AG08396 (cell line): ENCODE measurements at places on chromosomes 11 and 22.
A peak's percentile ranks its signal among the peaks of the same experiment; 100 is the strongest.

DNA sequence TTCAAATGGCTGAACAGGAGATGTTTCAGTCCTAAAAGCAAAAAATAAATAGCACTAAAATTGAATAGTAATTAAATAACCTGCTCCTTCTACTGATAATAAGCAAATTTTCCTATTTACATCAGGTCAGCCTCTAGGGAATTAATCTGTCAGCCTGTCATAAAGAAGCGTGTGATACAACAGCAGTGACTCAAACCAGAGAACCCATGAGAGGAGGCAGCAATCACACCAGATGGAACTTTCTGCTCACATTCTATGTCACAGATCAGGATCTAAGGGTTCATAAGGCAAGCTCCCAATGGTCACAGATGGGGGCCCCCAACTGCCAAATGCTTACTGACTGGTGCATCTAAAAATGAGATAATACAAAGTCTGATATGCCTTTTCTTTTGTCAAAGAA is 41.1 kb downstream of the RBFOX2 start:
- no peak for DNase-seq

GRCh38 chr22:29574762-29575450 is 6.0 kb downstream of the NIPSNAP1 start:
- DNase-seq: no peak

- DNase-seq: no peak
These were observed 26.7 kb downstream of the ANKRD42 start for GRCh38 chr11:83220260-83220659.

DNA sequence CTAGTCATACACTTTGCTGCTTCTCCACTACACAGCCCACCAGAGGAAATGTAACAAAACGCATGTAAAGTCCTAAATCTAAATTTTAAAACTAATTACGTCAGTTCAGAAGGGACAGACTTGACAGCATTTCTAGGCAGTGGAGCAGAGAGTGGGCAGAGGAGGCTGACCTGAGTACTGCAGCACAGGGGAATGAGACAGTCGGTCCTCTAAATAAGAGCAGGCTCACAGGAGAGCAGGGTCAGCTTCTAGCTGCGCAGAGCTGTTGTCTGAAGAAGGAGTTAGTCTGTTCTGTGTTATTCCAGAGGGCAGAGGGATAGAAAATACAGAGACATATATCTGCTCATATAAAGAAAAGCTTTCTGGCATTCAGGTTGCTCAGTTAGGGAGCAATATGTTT is 40.3 kb downstream of the JHY start:
- no peak for DNase-seq

- DNase-seq: no peak
These were observed 1.5 kb downstream of the MUC2 start for GRCh38 chr11:1076061-1076665.

- DNase-seq: peak; percentile 35
These were observed 35.0 kb upstream of the PRAME start for GRCh38 chr22:22593964-22594656.

- DNase-seq: no peak
These were observed 5.1 kb downstream of the CHKA start for GRCh38 chr11:68116126-68116525.

DNA sequence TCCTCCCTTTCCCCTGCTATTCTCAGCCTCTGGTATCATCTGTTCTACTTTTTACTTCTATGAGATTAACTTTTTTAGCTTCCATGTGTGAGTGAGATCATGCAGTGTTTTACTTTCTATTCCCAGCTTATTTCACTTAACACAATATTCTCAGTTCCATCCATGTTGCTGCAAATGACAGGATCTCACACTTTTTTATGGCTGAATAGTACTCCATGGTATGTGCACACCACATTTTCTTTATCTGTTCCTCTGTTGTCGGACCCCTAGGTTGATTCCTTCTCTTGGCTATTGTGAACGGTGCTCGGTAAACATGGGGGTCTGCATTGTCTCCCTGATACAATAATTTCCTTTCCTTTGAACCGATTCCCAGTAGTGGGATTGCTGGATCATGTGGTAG is 81.0 kb upstream of the RAB1B start:
- DNase-seq: no peak

GRCh38 chr22:37166675-37167066 is 17.0 kb upstream of the IL2RB start:
- DNase-seq: peak; percentile 88

DNA sequence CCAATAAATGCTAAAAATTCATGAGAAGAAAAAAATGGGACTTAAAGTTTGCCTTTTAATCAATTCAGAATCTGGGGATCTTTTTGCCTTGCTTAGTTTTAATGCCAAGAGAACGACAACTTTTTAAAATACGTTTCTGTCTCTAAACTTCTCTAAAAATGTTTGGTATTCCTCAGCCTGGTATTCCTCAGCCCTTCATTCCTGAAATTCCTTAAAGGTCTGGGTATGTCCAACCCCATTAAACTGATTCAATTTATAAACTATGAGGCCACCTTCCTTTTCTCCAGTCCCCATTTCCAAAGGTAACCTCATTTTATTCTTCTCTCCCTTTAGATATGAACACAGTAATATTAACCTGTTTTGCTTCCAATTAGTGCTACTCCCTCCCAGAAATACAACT is 16.6 kb downstream of the POLA2 start:
- DNase-seq: no peak

- DNase-seq: no peak
These were observed 52.7 kb upstream of the GRAMD1B start for GRCh38 chr11:123377355-123377754.

DNA sequence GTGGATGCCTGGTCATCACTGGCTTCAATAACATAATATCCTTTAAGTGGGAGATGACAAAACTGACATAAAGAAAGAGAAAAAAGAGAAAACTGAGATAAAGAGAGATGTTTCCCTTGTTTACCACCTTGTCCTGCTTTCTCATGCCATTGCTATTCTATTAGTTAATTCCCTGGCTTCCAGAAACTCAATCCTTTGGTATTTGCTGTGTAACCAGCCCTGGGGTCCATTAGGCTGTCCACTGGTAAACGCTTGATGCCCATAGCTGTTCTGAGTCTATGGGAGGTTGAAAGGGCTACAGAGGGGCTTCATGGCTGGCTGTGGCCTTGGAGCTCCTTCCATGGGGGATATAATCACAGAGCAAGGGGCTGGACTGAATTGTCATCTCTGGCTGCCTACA is 243.4 kb upstream of the PLET1 start:
- no peak for DNase-seq

DNA sequence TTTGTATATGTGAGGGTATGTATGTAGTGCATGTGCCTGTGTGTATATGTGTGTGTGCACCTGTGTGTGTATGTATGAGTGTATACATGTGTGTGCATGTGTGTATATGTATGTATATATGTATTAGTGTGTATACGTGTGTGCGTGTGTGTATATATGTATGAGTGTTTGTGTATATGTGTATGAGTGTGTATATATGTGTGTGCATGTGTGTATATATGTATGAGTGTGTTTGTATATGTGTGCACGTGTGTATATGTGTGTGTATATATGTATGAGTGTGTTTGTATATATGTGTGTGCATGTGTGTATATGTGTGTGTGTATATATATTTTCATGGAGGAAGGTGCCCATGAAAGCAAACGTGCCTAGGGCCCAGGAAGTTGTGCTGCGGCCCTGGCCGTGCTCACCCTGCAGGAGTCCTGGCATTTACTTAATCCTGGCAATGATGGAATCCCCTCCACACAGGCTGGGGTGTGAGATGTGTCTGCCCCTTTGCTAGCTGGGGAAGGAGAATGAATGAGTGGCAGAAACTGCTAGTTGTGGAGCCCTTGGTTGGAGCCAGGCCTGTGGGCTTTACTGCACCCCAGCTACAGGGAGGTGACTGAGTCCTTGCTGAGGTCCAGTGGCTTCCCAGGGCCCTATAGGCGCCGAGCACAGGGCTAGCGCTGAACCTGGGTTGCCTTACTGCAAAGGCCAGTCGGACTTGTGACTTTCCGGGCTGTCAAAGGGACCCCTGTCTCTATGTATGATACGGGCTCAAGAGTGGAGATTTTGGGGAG is 97.2 kb downstream of the MYO18B start:
- no peak for DNase-seq

DNA sequence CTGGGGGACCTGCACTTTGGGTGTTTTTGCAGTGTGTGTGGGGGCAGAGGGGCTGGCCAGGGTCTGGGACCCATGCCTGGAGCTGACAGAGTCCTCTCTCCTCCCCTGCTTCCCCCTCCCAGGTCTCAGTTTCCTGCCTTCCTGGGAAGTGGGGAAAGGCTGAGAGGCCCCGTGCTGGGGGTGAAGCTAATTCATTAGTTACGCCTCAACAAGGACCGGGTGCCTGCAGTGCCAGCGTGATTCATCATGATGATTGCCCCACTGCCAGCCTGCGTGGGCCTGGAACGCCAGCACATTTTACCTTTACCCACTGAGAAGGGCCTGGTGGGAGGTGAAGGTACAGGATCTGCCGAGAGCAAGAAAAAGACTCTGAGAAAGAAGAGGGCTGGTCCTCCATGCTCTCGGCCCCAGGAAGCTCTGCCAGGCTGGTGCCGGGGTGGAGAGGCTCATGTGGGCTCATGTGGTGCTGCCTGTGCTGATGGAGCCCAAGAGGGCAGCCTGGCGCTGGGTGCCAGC is 2.9 kb upstream of the LRRC10B start:
- no peak for DNase-seq

GRCh38 chr22:19287889-19288288 is 3.6 kb downstream of the CLTCL1 start:
- DNase-seq: peak; percentile 51

DNA sequence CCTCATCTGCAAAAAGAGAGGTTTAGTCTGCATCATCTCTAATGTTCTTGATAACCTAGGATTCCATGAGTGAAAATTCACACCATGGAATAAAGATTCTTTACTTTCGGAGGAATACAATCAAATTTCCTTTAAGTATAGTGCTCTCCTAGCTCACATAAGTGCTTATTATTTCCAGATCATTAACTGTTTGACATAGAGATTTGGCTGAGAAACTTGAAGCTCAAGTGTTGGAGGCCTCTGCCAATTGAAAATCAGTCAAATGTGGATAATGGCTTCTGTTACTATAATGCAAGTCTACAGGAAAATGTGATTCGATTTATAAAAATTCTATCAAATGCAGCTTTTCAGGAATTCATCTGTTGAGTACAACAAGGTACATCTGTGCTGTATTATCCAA is 144.6 kb downstream of the KIF18A start:
- no peak for DNase-seq

GRCh38 chr22:36301384-36301828 is 48.5 kb downstream of the APOL1 start:
- peak; percentile 67 for DNase-seq

GRCh38 chr22:27971926-27972325 is 52.9 kb upstream of the PITPNB start:
- no peak for DNase-seq

DNA sequence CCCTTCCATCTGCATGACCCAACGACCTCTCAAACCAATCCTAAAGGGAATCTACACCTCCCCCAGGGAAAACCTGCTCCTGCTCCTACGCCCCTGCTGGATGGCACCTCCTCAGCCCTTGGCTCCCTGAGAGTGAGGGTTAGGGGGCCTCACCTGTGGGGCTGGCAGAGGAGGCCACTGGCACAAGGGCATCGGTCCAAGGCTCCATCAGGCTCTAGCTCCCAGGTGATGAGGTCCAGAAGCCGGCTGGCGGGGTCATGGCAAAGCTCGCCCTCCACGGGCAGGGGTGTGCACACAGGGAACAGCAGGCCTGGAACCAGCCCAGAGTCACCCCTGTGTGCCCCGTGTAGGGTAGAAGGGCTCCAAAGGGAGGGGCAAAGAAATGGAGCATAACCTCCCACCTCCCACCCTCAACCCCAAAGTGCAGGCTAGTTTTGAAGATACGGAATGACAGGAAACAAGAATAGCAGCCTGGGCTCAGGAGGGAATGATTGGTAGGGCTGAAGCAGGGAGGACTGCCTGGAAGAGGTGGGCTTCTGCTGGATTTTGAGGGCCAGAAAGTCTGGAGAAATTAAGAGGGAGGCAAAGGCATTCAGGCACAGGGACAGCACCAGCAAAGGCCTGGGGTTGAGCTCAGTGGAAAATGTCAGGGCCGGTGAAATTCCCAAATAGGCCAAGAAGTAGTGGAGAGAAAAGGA is 42.6 kb downstream of the DKK3 start:
- DNase-seq: no peak

- DNase-seq: no peak
These were observed 78.9 kb downstream of the DBX1 start for GRCh38 chr11:20081336-20081735.

GRCh38 chr22:50173311-50173982 is 2.9 kb downstream of the PANX2 start:
- DNase-seq: no peak

GRCh38 chr11:76543006-76543703 is 98.3 kb downstream of the EMSY start:
- no peak for DNase-seq

DNA sequence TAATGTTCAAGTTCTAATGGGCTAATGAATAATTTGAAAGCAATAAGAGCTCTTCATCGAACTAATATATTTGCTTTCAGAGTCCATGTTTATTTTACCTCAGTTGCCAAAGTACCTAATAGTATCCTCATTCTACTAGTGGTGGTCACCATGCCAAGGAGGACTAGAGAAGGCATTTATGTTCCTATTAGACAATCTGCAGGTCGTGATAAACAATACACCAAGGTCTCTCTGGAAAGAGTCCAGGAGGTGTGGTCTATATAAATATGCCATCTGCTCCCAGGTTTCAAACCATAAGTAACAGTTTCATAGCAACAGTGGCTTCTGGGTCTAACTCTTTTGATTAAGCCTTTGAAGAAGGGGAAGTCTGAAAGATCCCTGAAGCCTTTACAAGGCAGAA is 42.9 kb downstream of the ARFGAP3 start:
- DNase-seq: no peak

GRCh38 chr22:30004101-30004500 is 76.2 kb upstream of the HORMAD2 start:
- no peak for DNase-seq

DNA sequence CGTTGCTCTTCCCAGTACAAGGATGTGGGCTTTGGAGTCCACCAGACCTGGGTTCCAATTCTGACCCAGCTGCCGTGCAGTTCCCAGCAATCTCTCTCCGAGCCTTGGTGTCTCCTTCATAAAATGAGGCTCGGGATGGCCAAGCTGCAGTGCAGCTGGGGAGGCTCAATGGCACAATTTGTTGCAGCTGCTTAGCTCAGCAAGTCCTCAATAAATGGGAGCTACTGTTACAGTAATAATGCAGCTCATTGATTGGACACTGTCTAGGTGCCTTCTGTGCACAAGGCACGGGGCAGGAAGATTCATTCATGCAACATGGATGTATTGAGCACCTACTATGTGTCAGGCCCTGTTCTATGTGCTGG is 37.1 kb downstream of the SHISAL1 start:
- no peak for DNase-seq

GRCh38 chr11:2694495-2694894 is 5.3 kb downstream of the KCNQ1OT1 start:
- no peak for DNase-seq
